Vagina (tissue), 2 donors: ENCODE measurements at places on chromosomes 13 and 19. TPM values are rescaled to one million over a fixed set of nuclear protein-coding genes. Genes with fewer than 3 reads are reported as not detected.

The PIK3R2 gene
- total RNA-seq = 24.8 TPM

The LRRC4B gene
- 17.9 TPM for total RNA-seq

The CYP2F1 gene
- total RNA-seq = not detected

The C19orf81 gene
- total RNA-seq = not detected

The KLHL1 gene
- total RNA-seq = not detected

The DLL3 gene
- not detected for total RNA-seq

The CERS1 gene
- 0.49 TPM for total RNA-seq

The CEBPA gene
- 38.3 TPM for total RNA-seq

DNA sequence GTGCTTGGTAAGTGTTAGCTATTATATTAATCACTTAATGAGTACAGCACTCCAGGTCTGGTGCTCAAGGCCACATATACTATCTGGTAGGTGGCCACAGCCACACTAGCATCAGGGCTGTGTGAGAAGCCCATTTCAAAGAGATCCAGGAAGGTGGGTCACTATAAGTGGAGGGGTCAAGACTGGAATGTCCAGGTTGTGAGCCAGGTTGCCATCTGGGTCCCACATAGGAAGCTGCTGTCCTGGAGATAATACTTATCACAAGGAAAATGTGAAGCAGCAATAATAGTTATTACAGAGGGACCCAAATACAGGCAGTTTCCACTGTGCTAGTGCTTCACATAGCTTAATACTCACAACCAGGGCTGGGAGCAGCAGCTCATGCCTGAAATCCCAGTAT lies 13.1 kb downstream of the C19orf47 start:
- no peak for DNase-seq

- DNase-seq = no peak
Observed at GRCh38 chr13:44578067-44578400, 1.9 kb upstream of the TSC22D1 start.

DNA sequence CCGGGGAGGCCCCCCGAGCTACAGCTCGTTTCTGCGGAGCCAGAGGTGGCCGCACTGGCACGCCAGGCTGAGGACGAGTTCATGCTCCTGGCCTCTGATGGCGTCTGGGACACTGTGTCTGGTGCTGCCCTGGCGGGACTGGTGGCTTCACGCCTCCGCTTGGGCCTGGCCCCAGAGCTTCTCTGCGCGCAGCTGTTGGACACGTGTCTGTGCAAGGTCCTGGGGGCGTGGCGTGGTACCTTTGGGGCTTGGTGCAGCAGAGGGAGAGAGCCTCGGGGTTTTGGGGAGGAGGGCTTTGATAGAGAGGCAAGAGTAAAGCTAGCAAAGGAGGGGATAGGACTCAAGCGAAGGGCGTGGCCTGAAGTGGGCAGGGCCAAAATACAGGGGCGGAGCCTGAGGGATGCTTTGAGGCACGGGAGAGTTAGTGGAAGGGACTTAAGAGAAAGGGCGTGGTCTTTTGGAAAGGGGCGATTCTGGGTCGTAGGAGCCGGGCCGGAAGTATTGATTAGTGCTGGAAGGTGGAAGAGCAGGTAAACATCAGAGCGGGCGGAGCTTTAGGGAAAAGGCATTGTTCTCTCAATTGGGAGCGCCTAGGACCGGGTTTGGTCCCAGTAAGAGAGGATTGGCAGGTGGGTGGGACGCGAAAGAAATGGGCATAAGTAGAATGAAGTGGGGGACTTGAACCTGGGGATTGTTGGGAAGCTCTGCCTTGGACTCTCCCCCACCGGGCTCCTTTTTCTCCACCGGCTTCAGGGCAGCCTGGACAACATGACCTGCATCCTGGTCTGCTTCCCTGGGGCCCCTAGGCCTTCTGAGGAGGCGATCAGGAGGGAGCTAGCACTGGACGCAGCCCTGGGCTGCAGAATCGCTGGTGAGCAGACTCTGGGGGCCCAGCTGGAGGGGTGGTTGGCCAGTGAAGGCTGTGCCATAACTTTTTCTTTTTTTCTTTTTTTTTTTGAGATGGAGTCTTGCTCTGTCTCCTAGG lies 1.2 kb downstream of the PPM1N start:
- no peak for DNase-seq

- DNase-seq = no peak
Observed at GRCh38 chr13:30409886-30410704, 12.2 kb upstream of the UBE2L5 start.

- no peak for DNase-seq
Observed at GRCh38 chr19:14115756-14116155, 1.8 kb downstream of the PRKACA start.

DNA sequence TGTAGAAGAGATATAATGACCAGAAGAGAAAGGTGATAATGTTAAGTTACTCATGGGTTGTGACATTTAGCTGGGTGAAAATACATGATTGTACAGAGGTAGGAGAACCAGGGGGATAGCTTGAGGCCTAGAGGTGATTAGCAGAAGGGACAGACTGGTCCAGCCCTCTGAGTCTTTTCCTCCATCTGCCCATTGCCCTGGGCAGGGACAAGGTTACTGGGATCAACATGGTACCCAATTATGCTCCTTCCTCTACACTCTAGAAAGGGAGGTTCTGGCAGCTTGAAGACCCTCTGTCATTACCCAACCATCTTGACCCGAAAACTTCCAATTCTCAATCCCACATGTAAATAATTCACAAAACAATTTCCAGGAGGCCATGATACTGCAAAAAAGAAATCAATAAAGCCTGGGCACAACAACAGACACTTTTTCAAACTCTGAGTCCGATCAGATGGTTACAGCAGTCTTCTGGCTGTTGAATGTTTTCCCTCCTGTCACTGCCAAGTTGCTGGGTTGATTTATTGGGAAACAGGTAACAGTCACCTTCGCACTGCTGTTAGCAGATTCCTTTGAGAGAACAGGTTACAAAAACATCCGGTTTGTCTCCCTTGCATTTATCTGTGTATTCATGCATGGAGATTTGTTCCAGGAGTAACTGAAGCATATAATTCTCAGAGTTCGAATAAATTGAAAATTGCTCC lies 239.1 kb upstream of the HTR2A start:
- DNase-seq = no peak

DNA sequence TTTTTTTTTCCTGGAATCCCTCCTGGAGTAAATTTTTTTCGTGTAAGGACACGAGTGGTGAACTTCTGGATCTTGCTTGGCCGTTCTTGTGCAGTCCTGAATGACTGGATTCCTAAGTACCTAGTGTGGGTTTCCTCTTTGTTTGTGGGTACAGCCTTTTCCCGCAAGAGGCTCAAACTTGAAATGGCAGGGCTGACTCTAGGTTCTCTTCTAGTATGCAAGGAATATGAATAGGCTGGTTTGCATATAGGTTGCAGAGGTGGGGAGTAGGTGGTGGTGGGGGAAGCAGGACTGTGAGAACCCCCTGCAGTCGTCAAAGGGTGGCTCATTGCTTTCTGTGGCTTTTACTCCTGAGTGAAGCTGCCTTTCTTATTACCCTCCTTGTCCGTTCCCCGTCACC lies 13.6 kb downstream of the UBAC2 start:
- DNase-seq = no peak

DNA sequence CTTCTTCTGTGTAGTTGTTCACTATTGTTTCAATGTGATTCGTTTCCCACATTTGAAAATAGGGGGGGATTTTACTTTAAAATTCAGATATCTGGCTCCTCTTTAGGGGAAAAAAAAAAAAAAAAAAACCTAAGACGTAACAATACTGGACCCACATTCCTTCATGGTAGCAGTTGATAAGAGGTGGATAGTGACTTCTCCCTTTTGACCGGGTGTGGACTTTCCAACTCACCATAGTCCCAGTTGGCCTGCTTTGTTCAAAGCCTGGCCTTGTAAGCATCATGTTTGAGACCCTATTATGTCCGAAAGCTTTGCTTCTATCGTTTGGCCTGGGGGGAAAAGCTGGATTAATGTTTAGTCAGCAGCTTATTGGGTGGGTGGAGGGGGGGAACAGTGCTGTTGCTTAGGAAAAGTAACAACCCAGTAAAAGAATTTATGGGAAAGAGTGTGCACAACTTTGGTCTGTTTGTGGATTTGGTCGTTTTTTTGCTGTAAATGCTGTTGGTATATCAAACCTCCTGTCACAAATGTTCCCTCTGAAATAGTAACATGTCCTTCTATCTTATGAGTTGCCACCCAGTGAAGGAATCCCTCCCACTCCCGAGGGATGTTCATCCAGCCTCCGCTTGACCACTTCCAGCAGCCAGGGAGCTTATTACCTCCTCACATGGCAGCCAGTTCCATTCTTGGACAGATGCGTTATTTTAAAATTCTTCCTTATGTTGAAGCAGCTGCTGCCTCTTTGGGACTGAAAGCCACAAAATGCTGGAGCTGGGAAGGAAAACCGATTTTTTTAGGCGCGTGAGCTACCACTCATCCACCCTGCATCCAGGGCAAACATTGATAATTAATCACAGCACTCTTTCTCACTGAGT lies 10.4 kb downstream of the SAMD4B start:
- DNase-seq = no peak

- DNase-seq = no peak
Observed at GRCh38 chr13:41706152-41706551, 248.8 kb downstream of the RGCC start.

- no peak for DNase-seq
Observed at GRCh38 chr13:110592665-110593064, 22.7 kb upstream of the NAXD start.

DNA sequence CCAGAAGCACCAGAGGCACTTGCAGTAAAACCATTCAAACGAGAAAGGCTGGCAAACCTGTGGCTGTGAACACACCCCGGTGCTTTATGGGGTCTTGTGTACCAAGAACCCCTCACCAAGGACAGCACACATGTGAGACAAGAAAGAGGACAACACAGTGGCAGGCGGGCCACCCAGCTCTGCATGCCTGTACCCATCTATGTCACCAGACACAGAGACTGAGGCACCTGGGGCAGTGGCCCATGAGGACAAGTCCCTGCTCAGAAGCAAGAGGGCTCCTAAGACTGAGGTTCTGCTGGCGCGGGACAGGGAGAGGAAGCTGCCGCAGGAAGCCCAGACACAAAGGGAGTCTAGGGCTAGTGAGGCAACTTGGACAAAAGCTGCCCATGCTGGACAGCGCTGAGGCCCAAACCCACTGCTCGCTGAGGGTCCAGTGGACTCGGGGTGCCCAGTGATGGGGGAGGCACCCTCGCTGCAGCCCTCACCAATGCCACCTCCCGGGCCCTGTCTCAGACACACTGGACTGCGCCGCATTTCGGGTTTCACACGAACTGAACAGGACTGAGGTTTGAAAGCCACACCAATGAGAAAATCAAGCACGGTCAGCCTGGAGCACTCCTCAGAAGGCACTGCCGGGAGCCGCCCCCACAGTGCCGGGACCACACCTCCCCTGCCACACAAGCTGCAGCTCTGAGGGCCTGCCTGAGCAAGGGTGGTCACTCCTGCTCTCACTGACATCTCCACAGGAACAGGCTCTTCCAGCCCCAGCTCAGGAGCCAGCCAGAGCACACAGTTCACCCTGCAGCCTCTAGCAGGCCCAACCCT lies 232.7 kb downstream of the TUBA3C start:
- DNase-seq = no peak

GRCh38 chr13:21590231-21590630 lies 13.7 kb downstream of the MICU2 start:
- no peak for DNase-seq

- no peak for DNase-seq
Observed at GRCh38 chr13:97279913-97280312, 57.8 kb downstream of the MBNL2 start.

DNA sequence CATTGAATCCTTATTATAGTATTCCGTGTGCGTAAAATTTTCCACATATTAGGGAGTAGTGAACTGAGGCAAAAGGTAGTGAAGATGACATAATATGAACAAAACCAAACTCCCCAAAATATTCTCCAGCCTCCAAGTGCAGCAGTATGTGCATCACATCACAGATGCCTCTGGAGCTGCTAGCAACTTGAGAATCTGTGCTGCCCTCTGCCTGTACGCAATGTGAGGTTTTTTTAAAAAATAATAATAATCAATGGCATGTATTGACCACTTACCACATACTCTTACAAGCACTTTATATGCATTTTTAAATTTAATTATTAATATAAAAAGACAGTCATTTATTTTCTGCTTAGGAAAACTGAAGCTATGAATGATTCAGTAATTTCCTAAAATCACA lies 583.0 kb upstream of the SPRY2 start:
- DNase-seq = no peak

DNA sequence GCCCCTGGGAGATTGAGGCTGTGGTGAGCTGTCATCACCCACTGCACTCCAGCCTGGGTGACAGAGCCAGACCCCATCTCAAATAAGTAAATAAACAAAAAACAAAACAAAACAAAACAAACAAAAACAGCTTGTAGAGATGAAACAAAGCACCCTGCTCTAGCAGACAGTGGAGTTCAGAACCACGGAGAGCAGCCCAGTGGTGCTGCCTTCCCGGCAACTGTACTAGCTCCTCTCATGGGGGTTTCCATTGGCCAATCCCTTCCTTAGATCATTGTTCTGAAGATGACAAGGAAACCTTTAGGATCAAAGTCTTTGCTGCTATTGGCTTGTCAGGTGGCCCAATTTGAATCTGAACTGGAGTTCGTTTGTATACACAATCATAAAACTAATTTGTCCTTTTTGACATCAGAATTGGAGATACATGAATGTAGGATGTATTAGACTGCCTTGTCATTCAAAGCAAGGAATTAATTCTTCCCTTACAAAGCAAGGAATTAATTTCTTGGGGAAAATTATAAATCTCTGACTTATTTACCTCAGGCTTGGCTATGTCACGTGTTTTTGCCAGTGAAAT lies 19.7 kb upstream of the SYCN start:
- DNase-seq = no peak

DNA sequence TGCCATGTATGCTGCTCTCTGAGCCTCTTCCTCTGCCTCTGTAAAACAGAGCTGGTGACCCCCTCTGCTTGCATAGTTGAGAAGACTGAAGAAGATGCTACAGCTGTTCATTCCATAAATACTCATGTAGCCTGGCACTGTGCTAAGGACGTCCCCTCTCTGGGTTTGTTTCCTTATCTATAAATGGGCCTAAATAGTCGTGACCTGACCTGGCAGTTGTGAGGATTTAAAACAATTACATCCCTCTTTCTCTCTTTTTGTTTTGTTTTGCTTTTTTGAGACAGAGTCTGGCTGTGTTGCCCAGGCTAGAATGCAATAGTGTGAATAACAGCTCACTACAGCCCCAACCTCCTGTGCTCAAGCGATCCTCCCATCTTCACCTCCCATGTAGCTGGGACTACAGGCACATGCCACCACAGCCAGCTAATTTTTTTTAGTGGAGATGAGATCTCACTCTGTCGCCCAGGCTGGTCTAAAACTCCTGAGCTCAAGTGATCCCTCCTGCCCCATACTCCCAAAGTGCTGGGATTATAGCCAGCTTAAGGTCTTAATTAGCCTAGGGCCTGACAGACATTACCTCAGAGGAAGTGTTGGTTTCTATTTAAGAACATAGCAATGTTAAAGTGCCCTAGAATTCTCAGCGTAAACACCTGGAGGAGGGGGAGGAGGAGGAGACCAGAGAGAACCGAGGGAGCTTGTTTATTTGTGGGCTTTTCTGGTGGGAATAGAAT lies 4.6 kb downstream of the WDR62 start:
- no peak for DNase-seq

DNA sequence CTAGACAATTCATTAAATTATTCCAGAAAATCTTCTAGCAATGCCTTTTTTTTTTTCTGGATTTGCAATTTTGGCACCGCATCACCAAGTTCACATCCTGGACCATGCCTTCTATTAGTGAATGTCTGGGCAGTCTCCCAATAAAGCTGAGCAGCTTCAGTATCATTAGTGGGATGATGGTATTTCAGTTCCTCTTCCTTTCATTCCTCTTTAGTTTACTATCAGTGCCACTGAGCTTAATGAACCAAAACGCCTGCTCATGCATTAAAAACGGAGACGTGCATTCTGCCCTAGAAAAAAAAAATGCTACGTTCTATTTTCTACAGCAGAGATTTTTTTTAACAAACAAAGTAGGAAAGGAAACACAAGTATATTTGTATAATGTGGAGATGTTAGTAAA lies 343.0 kb downstream of the PCDH9 start:
- DNase-seq = no peak
